Type B pancreatic cell (in vitro differentiated cells): ENCODE measurements at places on chromosomes 13 and 19. TPM values are rescaled to one million over a fixed set of nuclear protein-coding genes. Genes with fewer than 3 reads are reported as not detected.

DNA sequence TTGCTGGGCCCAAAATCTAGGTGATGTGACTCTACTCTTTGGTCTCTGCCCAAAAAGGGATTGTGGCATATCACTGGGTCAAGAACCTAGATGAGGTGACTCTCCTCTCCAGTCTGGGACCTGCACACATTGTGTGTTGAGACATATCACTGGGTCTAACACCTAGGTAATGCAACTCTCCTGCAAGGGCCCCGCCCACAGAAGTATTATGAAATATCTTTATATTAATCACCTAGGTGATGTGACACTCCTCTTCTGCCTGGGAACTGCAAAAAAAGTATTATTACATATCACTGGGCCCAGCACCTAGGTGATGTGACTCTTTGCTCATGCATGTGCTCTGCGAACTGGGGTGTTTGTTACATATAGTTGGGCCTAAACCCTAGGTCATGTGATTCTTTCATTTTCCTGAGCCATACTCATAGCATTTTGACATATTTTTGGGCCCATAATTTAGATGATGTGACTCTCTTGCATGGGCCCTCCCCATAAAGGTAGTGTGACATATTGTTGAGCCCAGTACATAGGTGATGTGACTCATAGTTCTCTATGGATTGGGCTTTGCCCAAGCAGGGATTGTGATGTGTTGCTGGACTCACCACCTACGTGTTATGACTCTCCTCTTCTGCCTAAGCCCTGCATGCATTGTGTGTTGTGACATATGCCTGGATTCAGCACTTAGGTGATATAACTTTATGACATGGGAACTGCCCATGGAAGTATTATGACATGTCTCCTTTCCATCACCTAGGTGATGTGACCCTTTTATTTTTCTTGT is 11.2 kb upstream of the ZNF681 start:
- H3K36me3 ChIP-seq: peaks cover 65% of the 10 kb centered on the region
- H3K27ac ChIP-seq: no peak overlapping the region

GRCh38 chr13:95644601-95645052 is at the start of gene DZIP1:
Gene DZIP1 (minus strand): TSS chr13:95644706. CDS start chr13:95642029, 2,677 bp downstream.
- H3K36me3 ChIP-seq: peaks cover 13% of the 10 kb centered on the region
- H3K27ac ChIP-seq: peak within 1 kb of the TSS; percentile 22
- no peak for DNase-seq
- peaks cover 18% of the 10 kb centered on the region for H3K4me1 ChIP-seq
- H3K4me3 ChIP-seq: peak within 1 kb of the TSS; percentile 95

DNA sequence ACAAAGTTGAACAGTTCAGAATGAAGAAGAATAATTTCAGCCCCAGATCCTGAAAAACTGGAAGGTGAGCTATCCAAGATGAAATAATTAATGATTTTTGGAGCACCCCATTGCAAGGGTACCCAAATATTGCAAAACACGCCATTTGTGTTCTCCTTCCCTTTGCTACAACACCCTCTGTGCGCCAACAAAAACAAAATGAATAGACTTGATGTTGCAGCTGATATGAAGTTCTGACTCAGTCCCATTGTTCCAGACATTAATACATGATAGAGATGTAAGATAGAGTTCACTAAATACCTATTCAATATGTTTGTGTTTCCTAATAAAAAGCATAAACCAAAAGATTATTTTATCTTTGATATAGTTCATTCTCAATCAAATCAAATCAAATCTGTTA is 287.5 kb upstream of the SOX21 start:
- peaks cover 4% of the 10 kb centered on the region for H3K4me1 ChIP-seq
- peaks cover 11% of the 10 kb centered on the region for H3K27me3 ChIP-seq
- DNase-seq: no peak
- no peak overlapping the region for H3K4me3 ChIP-seq
- H3K27ac ChIP-seq: no peak overlapping the region
- no peaks in the 10 kb centered on the region for H3K36me3 ChIP-seq

Gene CYP2A7
- not detected in 2 replicates for total RNA-seq
